ENCODE measurements at places on chromosomes 1 and 21. TPM values are rescaled to one million over a fixed set of nuclear protein-coding genes. Genes with fewer than 3 reads are reported as not detected.

Gene SPRR2A
- not detected for total RNA-seq

Gene TMCO4
- 4.3 TPM for total RNA-seq

Gene LIN28A
- 0.15 TPM for total RNA-seq

Gene ZDHHC18
- total RNA-seq: 27.9 TPM

Gene TNFRSF18
- total RNA-seq: 1.1 TPM

Gene OR2T11
- total RNA-seq: not detected

Gene OR14A16
- not detected for total RNA-seq

Gene SLC9C2
- not detected for total RNA-seq

Gene APOBEC4
- total RNA-seq: not detected

Gene PROX1
- not detected for total RNA-seq

Gene DIO1
- not detected for total RNA-seq

Gene KLF17
- not detected for total RNA-seq

Measured in A673 (cell line).